Upper lobe of left lung (tissue), 6 donors: ENCODE measurements at places on chromosomes 7 and 10. TPM values are rescaled to one million over a fixed set of nuclear protein-coding genes. Genes with fewer than 3 reads are reported as not detected.

DNA sequence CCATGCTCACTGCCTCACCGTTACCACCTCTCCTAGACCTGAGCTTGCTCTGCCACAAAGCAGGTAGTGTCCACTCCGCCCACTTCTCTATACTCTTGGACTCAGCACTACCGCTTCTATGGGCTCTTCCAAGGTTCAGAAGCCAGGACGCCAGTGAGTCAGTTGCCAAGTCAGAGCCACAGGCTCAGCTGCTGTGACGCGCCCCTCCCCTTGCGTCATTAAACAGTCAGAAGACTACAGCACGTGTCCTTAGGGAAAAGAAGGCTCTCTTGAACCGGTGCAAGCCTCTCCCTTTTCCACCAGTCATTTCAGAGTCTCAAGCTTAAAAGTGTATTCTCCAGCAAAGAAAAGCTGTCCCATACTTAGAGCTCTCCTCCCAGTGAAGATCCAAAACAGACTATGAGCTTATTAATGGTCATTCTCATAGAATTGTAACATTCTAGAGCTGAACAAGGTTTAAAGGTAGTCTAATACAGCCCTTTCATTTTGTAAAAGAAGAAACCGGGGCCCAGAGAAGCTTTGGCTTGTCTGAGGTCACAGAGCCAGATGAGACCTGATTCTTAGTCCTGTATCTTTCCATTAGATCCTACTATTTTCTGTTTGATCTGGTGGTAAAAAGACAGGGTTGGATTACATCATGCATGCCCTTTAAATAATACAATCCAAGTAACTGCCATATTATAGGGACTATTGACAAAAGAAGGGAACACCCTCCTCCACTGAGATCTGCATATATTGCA, 40.9 kb upstream of the MET start:
- DNase-seq: peak; percentile 82

PAPOLB gene
- 0.10 TPM for total RNA-seq

- DNase-seq: no peak
These were observed 105.5 kb upstream of the FAM204A start for GRCh38 chr10:118447478-118448270.

DNA sequence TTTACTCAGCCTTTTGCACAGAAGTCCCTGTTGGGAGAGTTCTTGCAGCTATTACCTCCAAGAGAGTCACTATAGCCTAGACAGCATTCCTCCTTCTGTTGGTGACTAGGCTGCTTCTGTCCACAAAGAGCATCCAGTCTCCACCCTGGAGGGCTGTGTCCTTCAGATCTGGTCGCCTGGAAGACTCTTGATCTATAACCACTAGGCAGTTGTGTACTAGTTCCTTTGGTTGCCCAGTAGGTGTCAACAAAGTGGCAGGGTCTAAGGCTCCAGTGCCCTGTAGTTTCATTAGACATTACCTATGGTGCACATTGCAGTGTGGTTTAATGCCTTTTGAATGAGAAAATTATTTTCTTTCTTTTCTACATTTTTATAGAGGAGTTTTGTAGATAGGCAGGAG, 11.3 kb upstream of the AKR1C2 start:
- no peak for DNase-seq

DNA sequence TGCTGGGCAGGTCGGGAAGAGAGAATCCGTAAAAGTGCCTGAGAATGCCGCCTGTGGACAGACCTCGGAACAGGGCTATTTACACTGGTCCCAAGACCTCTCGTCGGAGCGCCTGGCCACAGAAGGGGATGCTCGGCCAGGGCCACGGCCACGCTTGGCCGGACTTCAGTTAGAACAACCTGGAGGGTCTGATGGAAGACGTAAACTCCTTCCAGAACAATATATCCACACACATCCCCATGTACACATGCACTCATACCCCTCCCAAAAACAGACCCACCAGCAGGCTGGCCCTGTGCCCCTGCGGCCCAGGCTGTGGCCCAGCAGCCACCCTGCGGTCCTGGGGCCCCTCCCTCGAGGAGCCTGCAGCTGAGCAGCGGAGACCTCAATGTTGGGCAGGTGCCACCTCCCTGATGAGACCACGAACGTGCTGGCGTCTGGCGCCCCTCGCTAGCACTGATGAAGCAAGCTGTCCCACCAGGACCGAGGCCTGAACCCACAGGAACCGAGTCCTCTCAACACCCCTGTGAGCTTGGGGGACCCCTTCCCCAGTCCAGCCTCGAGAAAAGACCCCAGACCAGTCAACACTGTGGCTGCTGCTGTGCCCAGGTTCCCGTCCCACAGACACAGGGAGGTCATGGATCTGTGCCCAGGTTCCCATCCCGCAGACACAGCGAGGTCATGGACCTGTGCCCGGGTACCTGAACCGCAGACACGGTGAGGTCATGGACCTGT, 8.9 kb downstream of the CFAP46 start:
- DNase-seq: peak; percentile 73

CLDN3 gene
- total RNA-seq: 61.0 TPM

DNA sequence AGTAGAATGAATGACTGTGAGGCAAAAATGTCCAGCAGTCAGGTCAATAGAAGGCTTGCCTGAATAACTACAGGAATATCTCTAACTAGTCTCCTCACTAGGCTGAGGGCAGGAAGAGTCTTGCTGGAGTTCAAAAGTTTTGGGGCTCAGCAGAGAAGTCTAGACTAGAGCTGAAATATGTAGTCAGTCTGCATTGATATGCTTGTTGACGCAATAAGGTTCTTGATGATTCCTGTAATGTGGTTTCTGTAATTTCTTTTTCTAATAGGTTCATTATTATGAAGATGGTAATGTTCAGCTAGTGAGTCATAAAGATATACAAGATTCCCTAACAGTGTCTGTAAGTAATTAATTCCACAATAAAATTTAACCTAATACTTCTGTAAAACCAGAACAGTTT, 41.5 kb upstream of the ST7 start:
- no peak for DNase-seq

DNA sequence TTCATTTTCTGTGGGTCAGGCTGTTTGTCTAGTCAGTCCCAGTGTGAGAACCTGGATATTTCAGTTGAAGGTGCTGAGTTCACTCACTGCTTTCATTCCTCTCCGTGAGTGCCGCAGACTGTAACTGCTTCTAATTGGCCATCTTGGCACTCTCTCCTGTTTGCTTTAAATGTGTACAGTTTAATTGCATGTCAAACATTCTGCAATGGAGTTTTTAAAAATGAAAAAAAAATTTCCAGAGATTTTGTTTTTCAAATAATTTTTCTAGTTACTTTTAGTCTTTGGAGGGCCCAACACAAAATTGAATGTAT, 87.8 kb downstream of the CCSER2 start:
- DNase-seq: no peak

CPA4 gene
- total RNA-seq: not detected

DNA sequence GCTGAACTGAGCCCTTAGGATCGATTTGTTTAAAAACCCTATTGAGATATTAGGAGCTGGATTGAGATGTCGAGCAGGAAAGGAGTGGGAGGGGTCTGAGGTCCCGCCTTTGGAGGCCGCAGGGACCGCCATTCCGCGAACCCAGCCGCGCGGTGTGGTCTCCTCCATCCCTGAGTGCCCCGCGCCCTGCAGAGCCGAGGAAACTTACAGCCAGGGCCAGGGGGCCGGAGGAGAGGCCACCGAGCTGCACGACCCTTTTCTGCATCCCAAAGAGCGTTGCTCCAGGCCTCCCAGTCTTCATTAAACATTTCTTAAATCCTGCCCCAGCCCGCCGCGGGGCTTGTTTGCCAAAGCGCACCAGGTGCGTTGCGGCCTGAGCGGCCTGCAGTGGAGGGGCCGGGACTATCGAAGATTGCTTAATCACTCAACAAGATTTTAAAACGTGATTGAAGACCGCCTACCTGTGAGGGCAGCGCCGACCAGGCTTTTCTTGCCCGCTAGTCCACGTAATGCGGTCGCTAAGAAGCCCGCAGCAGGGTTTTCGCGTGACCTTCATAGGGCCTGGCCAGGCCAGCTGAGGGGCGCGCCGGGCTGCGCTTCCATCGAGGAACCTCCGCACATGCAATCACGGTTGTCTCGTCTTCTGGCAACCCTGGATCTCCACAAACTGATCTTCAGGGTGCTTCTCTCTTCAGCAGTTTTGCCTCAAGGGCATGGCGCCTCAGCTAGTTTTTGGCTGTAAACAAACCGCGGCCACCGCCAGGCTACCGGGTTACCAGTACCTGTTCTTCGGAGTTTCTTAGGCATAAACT, 2.0 kb upstream of the CTBP2 start:
- peak; percentile 78 for DNase-seq

FRMPD2 gene
- 2.8 TPM for total RNA-seq

- no peak for DNase-seq
These were observed 1.1 kb downstream of the FAM133B start for GRCh38 chr7:92589056-92589455.

DNA sequence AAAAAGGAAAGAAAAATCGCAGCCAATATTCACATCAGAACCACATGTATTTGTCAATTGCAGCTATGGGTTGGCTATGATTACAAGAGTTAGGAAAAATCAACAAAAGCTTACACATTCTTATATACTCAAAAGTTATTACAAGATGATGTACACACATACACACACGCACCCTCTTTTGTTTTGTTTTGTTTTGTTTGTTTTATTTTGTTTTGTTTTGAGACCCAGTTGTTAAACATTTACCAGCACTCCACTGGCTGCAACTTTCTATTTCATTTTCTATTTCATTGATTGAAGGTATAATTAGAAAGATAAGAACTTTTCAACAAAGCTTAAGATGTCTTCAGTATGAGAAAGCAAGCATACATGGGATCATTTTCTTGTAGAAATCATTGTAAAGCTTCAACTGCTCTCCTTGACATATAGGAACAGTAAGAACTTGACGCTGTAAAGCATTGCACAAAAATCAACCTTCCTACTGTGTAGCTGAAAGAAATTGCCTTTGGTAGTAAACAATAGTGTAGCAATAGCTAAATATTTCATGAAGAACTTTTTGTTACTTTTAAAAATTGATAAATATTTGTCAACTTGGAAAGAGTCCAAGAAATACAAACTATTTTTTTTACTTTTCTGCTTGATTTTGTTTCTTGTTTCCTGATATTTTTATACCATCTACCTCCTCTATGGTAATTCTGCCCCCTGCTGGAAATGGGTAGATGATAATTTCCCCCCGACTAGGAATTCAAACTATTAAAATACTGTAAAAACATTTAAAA, 205.9 kb downstream of the MBL2 start:
- no peak for DNase-seq

- peak; percentile 60 for DNase-seq
These were observed 23.8 kb downstream of the MAPK8 start for GRCh38 chr10:48330269-48330668.

GRCh38 chr10:62048919-62049623, 147.6 kb downstream of the ARID5B start:
- DNase-seq: peak; percentile 84

PPIF gene
- 29.3 TPM for total RNA-seq

GRCh38 chr10:102139281-102140110, 6.7 kb downstream of the PPRC1 start:
- no peak for DNase-seq

NKX2-3 gene
- total RNA-seq: not detected

TMEM213 gene
- not detected for total RNA-seq

- no peak for DNase-seq
These were observed 16.2 kb downstream of the ARHGAP21 start for GRCh38 chr10:24707445-24707844.

DNA sequence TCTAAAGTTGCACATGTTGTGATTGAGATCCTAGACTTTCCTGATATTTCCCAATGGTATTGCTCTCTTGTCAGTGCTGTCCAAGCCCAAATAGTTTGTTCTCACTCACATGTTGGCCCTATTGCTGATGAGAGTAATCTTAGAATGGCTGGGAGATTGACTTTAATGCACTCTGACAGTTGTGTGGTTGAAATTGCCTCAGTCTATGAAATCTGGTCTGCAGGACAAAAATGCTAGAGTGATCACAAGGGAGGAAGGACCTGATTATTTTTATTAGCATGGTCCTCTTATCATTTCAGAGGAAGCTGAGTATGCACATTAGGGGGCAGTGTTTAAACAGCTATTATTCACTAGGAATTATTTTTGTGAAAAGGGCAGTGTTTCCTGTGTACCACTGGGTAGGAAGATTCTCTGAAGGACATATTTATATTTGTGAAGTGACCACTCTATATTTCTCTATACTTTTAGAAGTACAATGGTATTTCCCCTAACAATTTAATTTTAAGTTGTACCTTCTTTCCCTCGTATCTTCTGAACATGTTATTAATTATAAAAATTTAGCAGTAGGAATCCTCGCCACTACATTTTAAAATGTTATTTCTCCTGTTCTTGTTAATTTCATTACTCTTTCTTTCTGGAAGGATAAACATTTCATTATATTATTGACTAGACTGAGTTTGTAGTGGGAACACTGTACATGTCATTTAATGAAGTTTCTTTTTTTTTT, 64.4 kb downstream of the SUGCT start:
- DNase-seq: no peak

PCDH15 gene
- total RNA-seq: 1.1 TPM

BAZ1B gene
- 71.4 TPM for total RNA-seq

KCNIP2 gene
- 4.3 TPM for total RNA-seq

NAT16 gene
- not detected for total RNA-seq

GRCh38 chr10:101843032-101844021, at the start of gene KCNIP2:
KCNIP2 (minus strand) TSS chr10:101843800; CDS start chr10:101843568, 232 bp downstream.
- DNase-seq: peak; percentile 40

DNA sequence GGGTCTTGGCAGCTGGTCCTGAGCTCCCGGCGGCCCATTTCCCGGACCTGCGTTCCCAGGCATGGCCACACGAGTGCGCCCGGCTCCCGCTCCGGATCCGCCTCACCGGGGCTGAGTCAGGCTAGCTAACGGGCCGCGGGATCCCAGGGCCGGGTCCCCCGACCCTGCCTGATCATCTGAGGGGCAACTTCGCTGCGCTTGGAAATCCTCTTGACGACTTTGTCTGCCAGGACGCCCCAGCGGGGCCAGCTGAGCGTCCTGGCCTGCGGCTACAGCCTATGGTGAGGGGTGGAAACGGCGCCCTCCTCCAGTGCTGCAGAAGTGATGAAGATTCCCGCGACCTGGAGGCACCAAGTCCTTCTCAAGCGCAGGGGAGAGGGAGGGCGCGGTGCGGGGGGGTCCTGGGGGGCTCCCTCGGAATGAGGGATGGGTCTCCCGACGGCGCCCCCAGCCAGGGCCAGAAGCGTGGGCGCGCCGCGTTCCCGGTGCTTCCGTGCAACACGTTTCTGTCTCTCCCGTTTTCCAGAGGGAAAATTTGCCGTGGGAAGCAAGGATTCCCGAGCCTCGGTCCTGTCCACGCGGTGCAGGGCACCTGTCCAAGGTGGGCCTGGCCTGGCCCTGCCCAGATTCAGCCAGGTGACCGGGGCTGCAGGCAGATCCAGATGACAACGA, 212.4 kb downstream of the CCSER2 start:
- DNase-seq: peak; percentile 56
